NCI-H1436 treated with DMSO at 0.1 percent for 48 hours (cell line): ENCODE measurements at places on chromosomes 13 and 19.

GRCh38 chr13:108895220-108895704, 265.9 kb downstream of the MYO16 start:
- no peak for DNase-seq

GRCh38 chr19:18045307-18046050, 37.5 kb downstream of the ARRDC2 start:
- DNase-seq = no peak

GRCh38 chr13:60108589-60108988, 55.1 kb downstream of the DIAPH3 start:
- DNase-seq = no peak

DNA sequence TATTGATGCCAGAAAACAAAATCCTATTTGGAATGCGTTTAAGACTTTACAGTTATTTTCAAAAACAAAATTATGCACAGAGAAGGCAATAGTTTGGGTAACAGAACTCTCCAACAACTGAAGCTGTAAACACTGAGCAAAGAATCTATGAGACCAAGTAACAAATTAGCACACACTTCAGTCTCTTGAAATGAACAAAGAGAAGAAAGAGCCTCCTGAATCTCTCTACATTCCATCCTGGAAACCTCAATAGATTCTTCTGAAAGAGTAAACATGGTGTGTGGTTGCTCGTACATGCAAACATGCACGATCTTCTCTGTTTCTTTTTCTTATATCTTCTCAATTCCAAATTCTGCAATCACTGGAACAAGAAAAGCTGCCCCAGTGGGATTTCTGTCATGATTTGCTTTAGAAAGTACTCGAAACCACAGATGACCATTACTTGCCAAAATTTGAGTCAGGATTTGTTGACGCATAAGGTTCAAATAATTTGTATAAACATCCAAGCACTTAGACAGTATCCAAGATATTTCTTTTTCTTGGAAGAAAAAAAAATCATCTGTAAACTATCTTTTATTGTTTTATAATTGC, 137.9 kb upstream of the DACH1 start:
- DNase-seq = no peak

DNA sequence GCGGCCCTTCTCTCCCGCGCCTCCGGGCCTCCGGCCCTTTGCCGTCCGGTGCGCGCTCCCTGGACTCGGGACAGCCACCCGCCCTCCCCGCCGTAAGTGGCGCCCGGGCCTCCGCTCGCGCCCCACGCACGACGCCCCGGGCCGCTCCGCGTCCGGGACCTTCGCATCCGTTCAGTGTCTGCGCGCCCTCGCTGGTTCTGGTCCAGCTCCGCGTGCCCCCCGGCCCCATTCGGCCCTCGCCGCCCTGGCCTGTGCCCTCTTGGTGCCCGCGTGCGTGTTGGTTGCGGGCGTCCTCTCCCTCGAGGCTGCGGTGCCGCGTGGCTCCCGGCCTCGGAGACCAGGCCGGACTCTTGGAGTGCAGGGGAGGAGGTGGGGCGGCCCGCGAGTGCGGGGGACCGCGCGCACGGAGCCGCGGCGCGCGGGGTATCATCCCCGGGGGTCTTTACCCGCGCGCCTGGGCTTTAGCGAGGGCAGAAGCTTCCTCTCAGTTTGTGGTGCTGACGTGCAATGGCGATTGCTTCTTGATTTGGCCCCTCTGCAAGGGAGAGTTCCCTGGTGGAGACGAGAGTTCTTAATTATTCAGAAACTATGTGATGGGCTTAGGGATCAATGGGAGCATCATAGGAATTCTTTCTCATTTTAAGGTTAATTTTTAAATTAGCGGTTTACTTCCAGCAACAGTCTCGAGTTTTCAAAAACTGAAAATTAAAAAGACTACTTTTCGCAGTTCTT, 757 bp downstream of the WASF3 start:
- no peak for DNase-seq

DNA sequence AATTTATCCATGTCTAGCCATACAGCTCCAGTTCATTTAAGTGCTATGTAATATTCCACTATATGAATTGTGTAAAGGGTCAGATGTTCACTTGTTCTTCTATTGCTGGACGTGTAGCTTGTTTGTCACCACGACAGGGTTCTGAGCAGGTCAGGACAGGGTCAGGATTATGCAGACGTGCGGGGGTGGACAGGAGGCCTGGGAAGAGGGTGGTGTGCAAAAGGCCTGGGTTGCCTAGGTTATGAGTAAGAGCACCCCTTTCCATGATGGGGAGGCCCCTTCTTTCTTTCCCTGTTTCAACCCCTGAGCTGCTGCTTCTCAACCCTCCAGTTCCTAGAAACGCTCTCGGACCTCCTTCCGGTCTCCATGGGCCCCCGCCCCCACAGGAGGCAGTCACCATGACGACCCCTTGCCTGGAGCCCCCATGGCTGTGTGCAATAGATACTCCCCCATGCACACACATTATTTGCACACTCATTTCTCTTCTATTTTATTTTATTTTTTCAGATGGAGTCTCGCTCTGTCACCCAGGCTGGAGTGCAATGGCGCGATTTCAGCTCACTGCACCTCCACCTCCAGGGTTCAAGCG, 2.0 kb downstream of the EXOC3L2 start:
- no peak for DNase-seq

GRCh38 chr13:44058624-44059215, 179.0 kb downstream of the LACC1 start:
- DNase-seq = no peak

DNA sequence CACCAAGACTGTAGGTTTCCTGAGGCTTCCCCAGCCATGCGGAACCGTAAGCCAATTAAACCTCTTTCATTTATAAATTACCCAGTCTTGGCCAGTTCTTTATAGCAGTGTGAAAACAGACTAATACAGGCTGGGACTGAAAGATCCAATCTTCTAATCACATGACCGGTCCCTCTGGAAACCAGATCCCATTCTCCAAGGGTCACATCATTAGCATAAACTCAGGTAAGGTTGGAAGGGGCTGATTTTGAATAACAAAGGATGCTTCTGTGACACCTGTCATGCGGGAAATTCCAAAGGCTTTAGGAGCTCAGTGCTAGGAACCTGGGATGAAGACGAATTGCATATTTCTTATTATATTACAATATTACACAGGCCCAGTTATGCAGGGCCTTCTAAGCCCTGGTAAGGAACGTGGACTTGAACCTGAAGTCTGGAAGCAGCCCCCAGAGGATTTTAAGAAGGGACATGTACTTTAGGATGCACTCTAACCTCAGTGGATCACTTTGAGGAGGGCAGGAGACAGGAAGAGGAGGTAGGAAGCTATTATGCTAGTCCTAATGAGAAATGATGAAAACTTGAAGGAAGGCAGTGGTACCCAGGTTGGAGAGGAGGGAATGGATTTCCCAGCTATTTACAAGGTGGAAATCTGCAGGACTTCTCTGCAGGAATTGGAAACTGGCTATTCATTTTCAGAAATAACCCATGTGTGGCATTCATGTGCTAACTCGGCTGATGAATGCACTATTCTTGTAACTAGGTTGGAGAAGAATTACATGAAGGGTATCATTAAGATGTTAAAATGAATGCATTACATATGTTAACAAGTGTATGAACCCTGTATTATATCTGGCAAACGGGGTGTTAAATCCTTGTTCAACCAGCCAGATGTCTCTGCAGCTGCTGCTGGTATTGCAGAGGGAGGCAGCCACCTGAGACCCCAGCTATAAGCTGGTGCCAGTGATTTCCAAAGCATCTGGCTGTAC, 19.3 kb downstream of the TNFSF11 start:
- no peak for DNase-seq

DNA sequence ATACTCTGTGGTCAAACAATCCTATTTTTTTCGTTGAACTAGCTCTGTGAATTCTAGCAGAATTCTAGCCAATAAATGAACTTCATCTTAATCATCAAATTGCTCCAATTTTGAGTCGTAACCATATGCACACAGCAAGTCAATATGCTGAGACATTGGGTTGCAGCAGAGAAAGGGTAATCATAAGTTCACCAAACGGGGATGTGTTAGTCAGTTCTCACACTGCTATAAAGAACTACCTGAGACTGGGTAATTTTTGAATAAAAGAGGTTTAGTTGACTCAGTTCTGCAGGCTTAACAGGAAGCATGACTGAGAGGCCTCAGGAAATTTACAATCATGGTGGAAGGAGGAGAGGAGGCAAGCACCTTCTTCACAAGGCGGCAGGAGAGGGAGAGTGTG, 67.7 kb upstream of the ABCC4 start:
- no peak for DNase-seq

- no peak for DNase-seq
These were observed 159.1 kb upstream of the GPR12 start for GRCh38 chr13:26919732-26920131.

DNA sequence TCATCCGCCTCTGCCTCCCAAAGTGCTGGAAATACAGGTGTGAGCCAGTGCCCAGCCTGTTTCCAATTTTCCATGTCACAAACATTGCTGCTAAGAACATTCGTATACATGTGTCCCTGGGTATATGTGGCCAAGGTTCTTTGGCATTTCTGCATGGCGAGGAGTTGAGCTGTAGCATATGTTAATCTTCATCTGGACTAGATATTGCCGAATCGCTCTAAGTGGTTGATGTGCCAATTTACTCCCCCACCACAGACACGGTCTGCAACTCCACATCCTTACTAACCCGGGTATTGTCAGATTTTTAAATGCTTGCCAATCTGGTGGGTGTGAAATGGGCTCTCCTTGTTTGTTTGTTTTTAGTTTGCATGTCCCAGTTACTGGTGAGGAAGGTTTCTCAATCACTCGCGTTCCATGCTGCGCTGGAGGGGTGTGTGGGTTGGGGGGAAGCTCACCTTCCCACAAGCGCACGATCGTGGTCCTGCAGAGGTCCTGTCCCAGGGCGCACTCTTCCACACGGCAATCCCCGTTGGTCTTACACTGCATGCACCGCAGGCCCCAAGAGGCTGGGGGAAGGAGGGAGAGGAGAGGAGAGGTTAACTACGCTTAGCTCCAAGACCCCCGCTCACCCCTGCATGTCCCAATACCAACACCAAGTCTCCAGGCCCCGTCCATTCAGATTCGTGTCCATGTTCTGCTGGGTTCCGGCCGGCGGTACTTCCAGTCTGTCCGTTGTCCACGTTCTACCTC, 2.7 kb downstream of the PLAUR start:
- DNase-seq = no peak

DNA sequence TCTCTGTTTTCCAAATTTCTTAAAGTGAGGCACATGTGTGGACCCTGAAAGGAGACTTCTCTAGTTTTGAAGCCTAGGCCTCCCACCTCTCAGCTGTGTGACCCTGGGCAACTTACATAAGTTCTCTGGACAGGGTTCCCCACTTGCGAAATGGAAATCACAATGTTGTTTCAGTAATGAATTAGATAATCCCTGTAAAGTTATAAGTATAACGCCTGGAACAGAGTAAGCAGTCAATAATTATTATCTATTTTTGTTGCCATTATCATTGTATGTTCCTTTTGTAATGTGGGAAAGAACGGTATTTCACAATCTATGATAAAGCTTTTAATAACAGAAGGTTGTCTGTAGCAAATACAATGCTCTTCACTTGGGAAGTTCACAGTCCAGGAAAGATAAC, 437.3 kb upstream of the ZNF507 start:
- DNase-seq = no peak

- no peak for DNase-seq
These were observed 132.9 kb downstream of the RAP2A start for GRCh38 chr13:97566907-97567306.

GRCh38 chr13:67017276-67017675, 212.9 kb downstream of the PCDH9 start:
- no peak for DNase-seq

DNA sequence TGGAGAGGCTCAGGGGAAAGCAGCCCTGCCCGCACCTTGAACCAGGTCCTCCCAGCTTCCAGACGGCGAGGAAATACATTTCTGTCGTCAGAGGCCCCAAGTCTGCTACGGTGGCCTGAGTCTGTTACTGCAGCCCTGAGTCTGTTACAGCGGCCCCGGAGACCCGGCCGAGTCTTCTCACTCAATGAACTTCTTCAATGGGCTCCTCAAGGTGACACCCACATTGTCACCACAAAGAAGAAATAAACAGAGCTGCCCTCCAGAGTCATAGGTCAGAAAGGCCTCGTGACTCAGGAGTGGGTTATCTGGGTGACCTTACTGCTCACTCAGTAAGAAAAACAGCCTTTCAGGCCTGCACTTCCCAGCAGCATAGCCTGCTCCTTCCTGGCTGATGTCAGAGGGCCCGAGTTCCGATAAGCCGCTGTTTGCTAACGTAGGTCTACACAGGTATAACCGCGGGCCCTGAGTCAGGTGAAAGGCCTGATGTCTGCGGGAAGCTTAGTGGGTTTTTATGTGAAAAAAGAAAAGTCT, 66.9 kb upstream of the TM9SF2 start:
- no peak for DNase-seq

DNA sequence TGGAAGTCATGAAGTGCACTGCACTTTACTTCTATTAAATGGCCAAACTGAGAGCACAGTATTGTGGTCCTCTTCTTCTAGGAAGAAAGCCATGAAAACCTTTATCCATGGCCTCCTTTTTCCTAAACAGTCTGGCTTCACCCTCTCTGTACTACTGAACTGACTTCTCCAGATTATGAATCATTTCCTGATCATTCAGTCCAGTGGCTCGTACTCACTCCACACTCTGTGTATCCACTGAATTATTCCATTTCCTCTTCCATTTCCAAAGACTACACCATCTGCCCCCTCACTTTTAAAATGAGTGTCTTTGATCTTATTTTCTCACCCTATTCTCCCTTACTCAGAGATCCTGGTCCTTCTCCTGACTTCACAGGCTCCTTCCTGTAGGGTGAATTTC, 29.7 kb upstream of the FREM2 start:
- no peak for DNase-seq

GRCh38 chr13:87954091-87954490, 282.9 kb downstream of the SLITRK5 start:
- no peak for DNase-seq

DNA sequence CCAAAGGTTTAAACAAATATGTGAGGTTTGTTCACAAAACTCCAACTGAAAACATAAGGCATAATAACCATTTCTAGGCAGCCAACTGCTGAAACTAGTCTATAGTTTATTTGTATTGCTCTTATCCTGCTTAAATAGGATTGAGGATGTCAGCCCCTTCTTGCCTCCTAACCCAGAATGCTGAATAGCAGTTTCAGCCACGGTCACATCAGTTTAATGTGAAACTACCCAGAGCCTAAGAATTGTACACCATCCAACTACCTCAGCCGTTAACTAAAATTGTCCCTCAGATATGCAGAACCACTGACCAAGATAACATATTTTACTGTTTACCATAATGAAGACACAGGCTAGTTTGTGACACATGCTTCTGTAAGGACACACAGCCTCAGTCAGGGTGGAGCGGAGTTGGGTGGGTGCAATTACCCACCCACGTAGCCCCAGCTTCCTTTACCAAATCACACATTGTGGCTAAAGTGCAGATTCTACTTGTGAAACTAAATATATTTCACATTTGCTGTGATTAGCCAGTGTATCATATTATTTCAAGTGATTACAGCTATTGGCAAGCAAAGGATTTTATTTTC, 259.9 kb downstream of the EFNB2 start:
- no peak for DNase-seq

- no peak for DNase-seq
These were observed 83.9 kb downstream of the GNG7 start for GRCh38 chr19:2618611-2619010.

GRCh38 chr13:110628952-110629701, 13.8 kb downstream of the NAXD start:
- no peak for DNase-seq
